ENCODE measurements at places on chromosomes 7 and 10. TPM values are rescaled to one million over a fixed set of nuclear protein-coding genes. Genes with fewer than 3 reads are reported as not detected.

Gene STK31
- total RNA-seq, result 0.18 TPM

Gene AZGP1
- total RNA-seq, result not detected

GRCh38 chr7:81333536-81333935 is 414.7 kb upstream of the SEMA3C start:
- H3K27ac ChIP-seq, result no peak overlapping the region
- no peaks in the 10 kb centered on the region for H3K4me1 ChIP-seq
- no peak for DNase-seq
- no peaks in the 10 kb centered on the region for H3K36me3 ChIP-seq
- H3K27me3 ChIP-seq, result no peaks in the 10 kb centered on the region

GRCh38 chr10:21069278-21069677 is 172.2 kb upstream of the NEBL start:
- H3K27ac ChIP-seq, result no peak overlapping the region
- no peaks in the 10 kb centered on the region for H3K27me3 ChIP-seq
- no peak for DNase-seq
- H3K4me1 ChIP-seq, result no peaks in the 10 kb centered on the region

DNA sequence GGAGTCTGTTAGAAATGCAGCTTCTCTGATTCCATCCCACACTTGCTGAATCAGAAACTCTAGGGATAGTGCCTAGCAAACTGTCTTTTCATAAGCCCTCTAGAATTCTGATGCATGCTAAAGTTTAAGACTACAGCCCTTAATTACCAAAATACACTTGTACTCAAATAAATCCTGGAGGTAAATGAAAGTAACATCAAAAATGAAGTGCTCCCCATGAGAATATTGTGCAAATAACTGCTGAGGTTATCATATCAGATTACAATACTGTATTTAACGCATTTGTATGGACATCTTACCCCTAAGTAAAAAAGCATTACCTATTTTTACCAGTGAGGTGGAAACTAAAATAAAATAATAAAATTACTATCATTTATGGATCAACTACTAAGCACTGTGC is 104.7 kb downstream of the CHCHD3 start:
- no peaks in the 10 kb centered on the region for H3K27me3 ChIP-seq
- no peak overlapping the region for H3K4me3 ChIP-seq
- H3K27ac ChIP-seq, result no peak overlapping the region

DNA sequence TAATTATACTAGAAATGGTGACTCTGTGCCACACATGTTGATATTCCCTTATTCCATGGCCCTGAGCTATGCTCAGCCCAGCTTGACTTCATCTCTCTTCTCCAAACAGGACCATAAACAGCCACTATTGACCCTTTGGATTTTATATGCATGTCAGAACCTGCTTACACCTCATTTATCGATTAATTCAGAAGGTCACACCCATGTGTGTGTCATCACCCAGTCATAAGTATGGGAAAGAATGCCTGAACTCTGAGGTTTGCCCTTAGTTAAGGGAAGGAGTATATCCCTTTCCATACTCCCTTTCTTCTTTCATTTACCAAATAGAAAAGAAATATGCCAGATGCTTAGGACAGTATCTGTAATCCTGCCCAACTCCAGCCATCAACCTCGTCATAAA is 602.3 kb downstream of the SORCS3 start:
- no peak for DNase-seq
- H3K4me3 ChIP-seq, result no peak overlapping the region
- H3K36me3 ChIP-seq, result no peaks in the 10 kb centered on the region
- H3K4me1 ChIP-seq, result no peaks in the 10 kb centered on the region
- H3K27me3 ChIP-seq, result no peaks in the 10 kb centered on the region

- no peak for DNase-seq
- no peaks in the 10 kb centered on the region for H3K27me3 ChIP-seq
- H3K4me3 ChIP-seq, result no peak overlapping the region
- no peaks in the 10 kb centered on the region for H3K36me3 ChIP-seq
These were observed 98.3 kb upstream of the ZNF438 start for GRCh38 chr10:31129880-31130405.

DNA sequence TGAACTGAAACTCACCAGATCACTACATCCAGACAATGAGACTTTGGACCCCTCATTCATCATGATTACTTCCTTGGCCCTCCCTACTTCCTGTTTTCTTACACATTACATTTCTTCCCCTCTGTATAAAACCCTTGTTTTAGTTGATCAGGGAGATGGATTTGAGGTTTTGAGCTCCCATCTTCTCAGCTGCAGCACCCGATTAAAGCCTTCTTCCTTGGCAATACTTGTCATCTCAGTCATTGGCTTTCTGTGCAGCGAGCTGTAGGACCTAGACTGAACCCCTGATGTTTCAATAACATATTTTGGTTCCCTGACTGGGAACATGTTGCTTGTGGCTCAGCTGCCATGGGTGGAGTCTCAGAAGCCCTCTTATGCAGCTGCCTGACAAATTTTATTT is 33.1 kb downstream of the NOLC1 start:
- H3K36me3 ChIP-seq, result peaks cover 5% of the 10 kb centered on the region
- peaks cover 7% of the 10 kb centered on the region for H3K27me3 ChIP-seq

DNA sequence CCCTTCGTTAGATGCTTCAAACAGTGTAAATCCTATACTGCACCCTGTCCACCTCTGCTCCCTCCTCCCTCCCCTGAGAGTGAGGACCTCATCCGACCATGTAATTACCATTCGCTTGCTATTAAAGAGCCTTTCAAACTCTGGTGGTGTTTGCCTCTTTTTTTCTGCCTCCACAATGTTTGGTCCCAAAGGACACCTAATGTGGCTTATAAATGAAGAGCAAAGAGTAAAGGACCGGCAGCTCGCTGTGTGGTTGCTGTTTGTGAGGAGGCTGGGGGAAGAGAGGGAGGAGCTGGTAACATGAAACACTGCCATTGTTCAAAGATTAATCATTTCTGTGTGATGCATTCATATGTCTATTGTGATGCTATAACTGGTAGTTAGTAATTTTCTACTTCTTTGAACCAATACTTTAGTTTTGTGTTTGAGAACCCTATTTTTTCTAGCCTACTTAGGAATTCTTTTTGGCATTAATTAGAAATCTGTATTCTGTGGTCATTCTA is 27.9 kb downstream of the MTURN start:
- H3K27ac ChIP-seq, result peak overlapping the region; percentile 66
- DNase-seq, result no peak
- H3K4me3 ChIP-seq, result peak overlapping the region; percentile 2
- no peaks in the 10 kb centered on the region for H3K36me3 ChIP-seq

GRCh38 chr7:122802301-122802751 is 83.9 kb downstream of the CADPS2 start:
- H3K36me3 ChIP-seq, result no peaks in the 10 kb centered on the region
- H3K27me3 ChIP-seq, result no peaks in the 10 kb centered on the region
- no peaks in the 10 kb centered on the region for H3K4me1 ChIP-seq
- H3K27ac ChIP-seq, result no peak overlapping the region
- H3K4me3 ChIP-seq, result no peak overlapping the region
- DNase-seq, result no peak

Measured in activated CD4-positive, alpha-beta memory T cell treated with anti-CD3 and anti-CD28 coated beads, Interleukin-2, amount 10 ng/mL, durations not matched to agents 7 days and 5 days (primary cell).